ENCODE measurements at places on chromosomes 12 and 14.

- DNase-seq, result no peak
These were observed 744.3 kb downstream of the DIO2 start for GRCh38 chr14:79466938-79467527.

DNA sequence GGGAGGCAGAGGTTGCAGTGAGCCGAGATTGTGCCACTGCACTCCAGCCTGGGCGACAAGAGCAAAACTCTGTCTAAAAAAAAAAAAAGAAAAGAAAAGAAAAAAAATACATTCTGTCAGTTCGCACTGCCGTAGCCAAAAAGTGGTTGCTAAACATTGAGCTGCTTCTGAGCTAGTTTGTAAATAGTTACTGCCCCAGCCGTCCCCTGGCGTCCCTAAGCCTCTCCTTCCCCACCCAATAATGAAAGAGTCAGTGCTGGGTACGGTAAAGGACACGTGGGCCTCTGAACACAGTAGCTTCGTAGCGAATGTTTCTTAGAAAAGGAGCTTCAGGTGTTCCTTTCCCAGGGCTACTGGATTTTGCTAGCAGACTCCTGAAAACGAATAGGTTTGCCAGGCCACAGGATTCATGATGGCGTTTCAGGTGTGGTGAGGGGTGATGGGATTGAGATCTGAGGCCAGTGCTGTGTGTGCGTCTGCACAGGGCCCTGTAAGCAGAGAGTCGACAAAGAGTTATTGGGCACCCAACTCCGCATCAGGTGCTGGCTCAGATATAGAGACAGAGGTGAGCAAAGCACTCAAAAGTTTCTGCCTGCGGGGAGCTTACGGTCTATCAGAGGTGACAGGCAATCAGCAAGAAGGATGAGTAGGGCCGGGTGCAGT, 94.1 kb downstream of the LGMN start:
- no peak for DNase-seq

- DNase-seq, result no peak
These were observed 7.5 kb downstream of the CCDC88C start for GRCh38 chr14:91409928-91410718.

DNA sequence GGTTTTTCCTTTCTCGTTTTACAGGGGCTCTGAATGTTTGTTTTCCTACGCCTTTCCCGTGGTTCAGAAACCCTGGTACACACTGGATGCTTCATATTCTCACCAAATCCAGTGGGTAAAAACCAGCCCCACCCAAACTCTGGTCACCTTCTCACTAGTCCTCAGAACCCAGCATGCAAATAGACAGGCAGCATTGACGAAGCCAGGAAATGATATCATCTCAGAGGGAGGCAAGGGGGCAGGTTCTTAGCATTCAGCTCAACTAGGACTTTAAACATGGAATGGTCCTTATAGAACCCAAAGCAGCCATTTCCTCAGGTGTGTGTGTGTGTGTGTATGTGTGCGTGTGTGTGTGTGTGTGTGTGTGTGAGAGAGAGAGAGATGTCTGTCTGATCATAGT, 142.0 kb downstream of the KCNK10 start:
- DNase-seq, result no peak

GRCh38 chr12:117714203-117714602, 254.6 kb downstream of the KSR2 start:
- no peak for DNase-seq

DNA sequence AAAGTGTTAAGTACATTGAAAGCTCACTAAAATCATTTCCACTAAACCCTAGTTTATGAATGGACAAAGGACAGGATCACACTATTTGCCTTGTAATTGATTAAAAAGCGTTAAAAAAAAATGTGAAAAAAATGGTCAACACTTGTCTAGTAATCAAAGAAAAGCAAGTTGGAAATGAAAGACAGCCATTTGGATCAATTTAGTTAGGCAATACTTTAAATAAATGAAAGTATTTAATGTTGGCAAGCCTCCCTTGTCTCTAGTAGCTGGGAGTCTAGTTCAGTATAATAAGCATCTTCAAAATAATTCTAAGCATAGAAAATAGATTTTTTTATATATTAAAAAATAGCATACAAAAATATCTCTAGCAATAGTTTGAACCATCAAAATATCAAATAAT, 14.2 kb upstream of the CNIH1 start:
- DNase-seq, result no peak

GRCh38 chr12:82108615-82109014, 249.6 kb downstream of the CCDC59 start:
- DNase-seq, result no peak

GRCh38 chr14:99726538-99727095, 42.5 kb downstream of the CYP46A1 start:
- DNase-seq, result no peak

DNA sequence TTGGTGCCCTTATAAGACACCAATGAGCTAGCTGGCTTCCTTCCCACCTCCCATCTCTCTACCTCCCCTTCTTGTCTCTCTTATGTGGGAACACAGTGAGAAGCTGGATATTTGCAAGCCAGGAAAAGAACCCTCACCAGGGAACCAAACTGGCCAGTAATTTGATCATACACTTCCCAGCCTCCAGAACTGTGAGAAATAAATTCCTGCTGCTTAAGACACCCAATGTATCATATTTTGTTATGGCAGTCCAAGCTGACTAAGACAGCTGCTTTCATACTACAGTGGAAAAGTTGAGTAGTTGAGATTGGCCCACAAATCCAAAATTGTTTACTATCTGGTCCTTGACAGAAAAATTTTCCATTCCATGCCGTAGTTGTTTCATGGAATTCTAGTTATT, 269.0 kb downstream of the KCNH5 start:
- no peak for DNase-seq

DNA sequence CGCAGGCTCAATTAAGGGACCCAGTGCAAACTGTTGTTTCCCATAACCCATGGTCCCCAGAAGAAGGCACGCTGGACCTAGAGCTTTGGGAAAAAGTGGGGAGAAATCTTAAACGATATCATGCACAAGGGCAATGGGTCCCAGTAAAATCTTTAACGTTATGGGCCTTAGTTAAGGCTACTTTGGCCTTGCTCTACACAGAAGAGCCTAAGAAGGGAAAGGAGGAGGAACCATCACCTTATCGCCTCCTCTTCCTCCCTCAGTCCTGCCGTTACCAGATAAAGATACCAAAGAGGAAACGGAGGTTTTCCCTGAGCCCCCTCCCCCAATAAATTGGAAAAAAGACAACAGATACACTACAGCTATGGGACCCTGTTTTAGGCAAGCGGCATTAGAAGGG, 116.9 kb downstream of the PPHLN1 start:
- DNase-seq, result no peak

- no peak for DNase-seq
These were observed 60.5 kb downstream of the ERGIC2 start for GRCh38 chr12:29320295-29321085.

DNA sequence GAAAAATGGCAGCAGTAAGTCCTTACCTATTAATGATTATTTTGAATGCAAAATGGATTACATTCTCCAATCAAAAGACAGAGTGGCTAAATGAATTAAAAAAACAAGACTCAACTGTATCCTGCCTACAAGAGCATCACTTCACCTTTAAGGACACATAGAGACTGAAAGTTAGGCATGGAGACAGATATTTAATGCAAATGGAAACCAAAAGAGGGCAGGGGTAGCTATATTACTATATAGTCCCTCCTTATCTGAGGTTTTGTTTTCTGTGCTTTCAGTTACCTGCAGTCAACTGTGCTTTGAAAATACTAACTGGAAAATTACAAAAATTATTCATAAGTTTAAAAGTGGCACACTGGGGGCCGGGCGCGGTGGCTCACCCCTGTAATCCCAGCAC, 17.2 kb downstream of the NECAP1 start:
- DNase-seq, result no peak

DNA sequence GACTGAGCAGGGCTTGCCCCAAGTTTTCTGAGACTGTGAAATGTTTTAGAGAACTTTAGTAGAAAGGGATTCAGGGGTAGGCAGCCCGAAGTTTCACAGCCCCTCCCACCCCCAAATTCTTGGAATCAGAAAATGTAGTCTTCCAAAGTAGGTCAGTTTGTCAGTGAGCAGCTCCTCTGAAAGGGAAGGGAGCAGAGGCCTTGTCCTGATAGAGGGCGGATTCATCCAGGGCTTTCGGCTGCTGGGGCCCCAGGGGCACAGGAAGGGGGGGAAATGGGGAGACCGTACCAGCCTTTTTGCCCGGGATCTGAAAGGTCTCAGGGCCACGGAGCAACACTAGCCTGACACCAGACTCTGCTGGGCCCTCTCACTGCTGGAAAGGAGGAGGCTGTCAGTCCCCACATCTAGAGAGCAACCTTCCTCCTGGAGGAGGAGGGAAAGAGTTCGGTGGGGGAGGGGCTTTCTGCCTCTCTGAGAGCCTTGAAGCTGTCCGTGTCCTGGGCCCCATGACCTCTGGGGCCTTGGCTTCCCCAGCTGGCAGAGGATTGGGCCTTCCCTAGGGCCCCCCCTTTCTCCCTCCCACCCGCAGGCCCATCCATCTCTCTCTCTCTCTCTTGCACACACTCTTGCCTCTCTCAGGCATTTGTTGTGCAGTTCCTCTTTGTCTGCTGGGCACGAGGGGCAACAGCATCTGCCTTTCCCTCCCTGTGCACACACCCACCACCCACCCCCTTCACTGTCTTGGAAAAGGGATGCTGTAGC, at the start of gene IKZF4:
Gene IKZF4, plus strand, starts transcription at position 621 of the 762 bp plus-strand sequence. CDS start 451 bp downstream, outside the sequence.
- DNase-seq, result no peak

- DNase-seq, result no peak
These were observed 36.3 kb upstream of the CFL2 start for GRCh38 chr14:34750670-34751069.

DNA sequence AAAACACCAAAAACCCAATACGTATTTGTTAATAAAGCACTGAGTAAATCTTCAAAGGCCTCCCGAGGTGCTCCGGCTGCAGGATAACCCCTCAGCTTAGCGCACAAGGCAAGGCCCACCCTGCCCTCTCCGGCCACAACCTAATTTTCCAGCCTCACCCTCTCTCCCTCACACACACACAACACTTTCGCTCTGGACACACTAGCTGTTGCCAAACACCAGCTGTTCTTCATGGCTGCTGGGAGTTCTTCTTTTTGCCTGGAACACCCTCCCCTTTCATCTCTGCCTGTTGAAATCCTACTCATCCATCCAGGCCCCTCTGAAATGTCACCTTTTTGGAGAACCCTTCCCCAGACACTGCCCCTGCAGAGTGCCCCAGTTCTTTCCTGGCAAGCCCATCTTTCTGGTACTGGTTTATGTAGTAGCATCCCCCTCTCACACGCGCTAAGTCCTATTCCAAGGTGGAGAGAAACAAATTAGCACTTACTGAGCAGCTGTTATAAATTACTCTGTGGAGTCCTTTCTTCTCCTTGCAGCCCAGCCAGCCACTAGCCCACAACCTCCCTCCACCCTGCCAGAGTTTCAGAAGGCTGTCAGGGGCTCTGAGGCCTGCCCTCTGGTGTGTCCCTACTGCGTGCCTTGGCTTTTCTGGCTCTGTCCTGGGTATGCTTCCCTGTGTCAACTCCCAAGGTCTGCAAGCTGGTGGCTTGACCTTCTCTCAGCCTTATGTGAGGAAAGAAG, 805 bp upstream of the CRACR2A start:
- no peak for DNase-seq

DNA sequence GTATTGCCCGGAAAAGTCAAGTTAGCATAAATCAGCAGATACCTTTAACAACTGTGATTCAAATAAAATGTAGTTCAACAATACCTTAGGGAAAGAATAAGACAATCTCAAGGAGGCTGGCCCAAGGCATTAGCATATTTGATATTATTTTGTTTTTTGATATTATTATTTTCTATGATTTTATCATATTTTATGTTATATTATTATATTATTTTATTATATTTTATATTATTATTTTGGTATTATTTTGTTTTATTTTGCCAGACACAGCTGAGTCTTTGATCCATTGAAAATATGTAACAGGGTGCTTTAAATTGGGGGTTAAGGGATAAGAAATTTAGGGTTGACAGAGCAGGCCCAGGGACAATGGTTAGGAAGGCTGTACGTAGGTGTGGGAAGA, 607.9 kb upstream of the USP15 start:
- no peak for DNase-seq

DNA sequence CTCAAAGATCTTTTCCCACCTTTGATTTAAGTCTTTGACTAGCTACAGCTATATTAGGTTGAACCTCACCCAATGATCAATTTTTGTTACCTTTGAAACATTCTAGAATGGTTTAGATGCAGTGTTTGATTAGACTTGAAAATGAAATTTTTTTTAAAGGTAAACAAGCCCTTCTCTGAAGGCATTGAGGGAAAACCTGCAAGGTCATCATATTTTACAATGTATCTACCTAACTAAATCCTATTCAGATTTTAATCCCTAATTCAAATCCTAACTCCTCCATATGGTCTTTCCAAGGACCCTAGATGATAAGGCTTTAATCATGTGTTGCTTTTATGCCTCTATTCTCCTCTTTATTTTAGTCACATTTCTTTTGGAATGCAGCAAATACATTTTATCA, 95.4 kb downstream of the ALG10B start:
- no peak for DNase-seq

DNA sequence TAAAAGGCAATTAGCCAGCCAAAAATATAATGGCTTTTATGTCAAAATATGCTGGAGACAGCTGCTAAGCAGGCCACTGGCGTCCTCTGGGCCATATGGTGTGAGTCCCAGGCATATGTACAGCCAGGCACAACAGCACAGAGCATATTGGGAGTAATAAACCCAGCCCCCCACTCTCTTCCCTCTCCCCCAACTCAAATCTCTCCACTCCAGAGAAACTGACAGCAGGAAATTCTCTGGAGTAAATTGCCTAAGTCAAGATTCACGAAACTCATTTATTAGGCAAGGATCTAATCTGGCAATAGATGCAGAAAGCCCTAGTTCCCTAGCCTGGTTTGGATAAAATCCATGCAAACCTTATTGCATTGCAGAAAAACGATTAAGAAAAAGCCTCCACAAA, 147.9 kb upstream of the SEL1L start:
- no peak for DNase-seq

- no peak for DNase-seq
These were observed 2.1 kb upstream of the TMEM263 start for GRCh38 chr12:106953352-106954250.

DNA sequence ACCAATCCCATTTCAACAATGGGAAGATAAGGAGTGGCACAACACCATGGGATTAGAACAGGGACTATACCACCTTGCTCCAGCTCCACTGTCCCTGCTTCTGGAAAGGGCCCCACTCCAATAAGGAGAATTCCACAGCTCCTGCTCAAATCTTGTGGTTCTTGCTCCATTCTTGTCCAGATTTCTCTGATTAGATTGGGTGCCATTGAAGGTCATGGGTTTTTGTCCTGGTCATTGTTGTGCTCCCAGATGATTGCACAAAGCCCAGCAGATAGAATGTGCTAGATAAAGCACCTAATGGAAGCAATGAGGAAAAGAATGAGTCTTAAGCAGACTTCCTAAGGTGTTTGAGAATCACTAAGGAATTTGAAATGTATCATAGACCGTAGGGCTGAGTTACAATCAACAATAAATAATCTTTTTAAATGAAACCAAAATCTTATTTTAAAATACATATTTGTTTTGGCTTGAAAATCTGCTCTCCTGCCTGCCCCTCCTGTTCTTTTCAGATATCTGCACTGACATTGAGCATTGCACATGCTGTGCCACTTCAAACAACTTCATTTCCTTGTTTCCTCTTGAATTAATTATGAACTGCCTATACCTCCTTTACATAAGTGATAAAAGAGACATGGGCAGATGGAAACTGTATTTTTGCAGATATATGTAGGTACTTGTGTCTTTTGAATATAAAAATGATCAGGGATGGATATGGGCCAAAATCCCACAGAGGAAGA, 115.9 kb downstream of the FGD4 start:
- DNase-seq, result no peak

- no peak for DNase-seq
These were observed 34.2 kb upstream of the KICS2 start for GRCh38 chr12:64256166-64256800.

GRCh38 chr12:88746386-88746785, 166.1 kb upstream of the KITLG start:
- no peak for DNase-seq

- no peak for DNase-seq
These were observed 2.5 kb downstream of the SMCO2 start for GRCh38 chr12:27449026-27449425.

All from stimulated activated CD4-positive, alpha-beta T cell treated with anti-CD3 and anti-CD28 coated beads, Interleukin-1b, Interleukin-23, amount 100 ng/mL, for 24 hours (primary cell).